IPS-NIHi11 (cell line): ENCODE measurements at places on chromosomes 3 and 15.

DNA sequence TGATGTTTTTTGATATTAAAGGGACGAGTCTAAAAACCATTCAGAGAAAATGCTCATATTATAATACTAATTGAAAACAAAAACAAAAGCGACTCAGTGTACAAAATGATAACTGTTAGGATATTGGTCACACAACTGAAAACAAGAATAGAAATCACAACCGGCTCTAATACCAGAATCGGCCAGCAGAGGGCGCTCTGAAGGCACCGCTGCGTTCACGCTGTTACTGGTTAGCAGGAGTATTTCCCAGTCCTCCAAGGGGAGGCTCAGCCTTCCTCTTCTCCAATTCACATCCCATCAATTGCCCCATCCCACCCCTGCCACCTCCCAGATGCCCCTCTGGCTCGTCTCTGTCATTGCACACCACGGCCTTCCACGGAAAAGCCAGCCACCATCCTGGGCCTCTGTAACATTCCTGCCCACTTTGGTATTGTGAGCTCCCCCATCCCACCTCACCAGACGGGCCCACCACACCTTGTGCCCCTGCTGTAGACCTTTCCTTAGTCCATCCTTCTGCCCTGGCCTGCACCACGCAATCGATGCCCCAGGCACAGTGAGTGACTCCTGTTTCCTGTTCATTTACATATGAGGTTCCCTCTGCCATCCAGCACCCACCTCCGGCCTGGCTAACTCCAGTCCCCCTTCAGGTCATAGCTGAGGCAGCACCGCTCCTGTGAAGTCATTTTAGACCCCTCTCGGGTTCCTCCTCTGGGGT is 8.5 kb downstream of the FAM107A start:
- DNase-seq: peak; percentile 67

- DNase-seq: no peak
Observed at GRCh38 chr15:99708563-99708962, 24.7 kb downstream of the LYSMD4 start.

- DNase-seq: no peak
Observed at GRCh38 chr3:124621498-124621897, 108.8 kb upstream of the UMPS start.

DNA sequence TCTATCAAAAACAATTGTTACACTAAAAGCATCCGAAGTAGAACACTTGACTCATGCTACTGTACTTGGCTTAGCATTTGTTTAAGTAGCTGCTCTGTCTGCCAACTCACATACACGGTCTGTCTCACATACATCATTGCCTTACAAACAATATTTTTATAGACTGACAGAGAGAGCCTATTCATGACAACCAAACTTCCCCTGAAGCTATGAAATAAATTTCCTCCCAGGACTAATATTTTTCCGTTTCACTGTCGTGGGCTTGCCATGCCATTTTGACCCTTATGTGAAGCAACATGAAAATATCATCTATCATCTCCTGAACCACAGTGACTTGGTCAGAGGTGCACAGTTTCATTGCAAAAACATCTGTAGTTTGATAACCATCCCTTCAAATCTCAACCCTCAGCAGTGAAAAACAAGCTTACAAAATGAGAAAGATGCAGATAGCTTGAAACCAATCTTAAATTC is 66.5 kb upstream of the PYGO1 start:
- no peak for DNase-seq

- no peak for DNase-seq
Observed at GRCh38 chr3:4758957-4759656, 220.1 kb upstream of the BHLHE40 start.

DNA sequence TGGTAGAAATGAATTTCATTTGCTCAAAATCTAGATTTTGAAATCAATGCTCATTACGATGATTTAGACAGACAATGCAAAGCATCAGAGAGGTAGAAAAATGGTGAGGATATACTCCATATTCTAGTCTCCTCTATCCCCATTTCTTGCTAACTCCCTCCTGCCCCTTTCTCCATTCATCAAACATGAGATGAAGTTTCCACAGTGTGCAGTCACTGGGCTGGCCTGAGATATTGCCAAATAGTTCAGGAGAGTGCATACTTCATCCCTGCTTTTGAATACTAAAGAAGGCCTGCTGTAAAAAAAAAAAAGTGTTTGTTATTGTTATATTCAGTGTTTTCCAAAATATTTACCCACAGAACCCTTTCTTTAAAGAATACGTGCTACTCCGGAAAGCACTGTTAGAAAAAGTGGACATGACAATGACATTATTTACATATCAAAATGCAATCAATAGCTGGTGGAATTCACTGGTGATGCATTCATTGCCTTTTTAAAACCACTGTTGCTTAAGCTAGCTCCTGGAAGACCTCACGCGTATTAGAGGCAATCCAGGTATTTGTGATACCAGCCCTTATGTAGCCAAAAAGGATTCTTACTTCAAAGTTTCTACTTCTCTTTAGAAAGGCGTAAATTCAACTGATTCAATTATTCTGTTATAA is 247.6 kb upstream of the SOX2 start:
- DNase-seq: no peak

DNA sequence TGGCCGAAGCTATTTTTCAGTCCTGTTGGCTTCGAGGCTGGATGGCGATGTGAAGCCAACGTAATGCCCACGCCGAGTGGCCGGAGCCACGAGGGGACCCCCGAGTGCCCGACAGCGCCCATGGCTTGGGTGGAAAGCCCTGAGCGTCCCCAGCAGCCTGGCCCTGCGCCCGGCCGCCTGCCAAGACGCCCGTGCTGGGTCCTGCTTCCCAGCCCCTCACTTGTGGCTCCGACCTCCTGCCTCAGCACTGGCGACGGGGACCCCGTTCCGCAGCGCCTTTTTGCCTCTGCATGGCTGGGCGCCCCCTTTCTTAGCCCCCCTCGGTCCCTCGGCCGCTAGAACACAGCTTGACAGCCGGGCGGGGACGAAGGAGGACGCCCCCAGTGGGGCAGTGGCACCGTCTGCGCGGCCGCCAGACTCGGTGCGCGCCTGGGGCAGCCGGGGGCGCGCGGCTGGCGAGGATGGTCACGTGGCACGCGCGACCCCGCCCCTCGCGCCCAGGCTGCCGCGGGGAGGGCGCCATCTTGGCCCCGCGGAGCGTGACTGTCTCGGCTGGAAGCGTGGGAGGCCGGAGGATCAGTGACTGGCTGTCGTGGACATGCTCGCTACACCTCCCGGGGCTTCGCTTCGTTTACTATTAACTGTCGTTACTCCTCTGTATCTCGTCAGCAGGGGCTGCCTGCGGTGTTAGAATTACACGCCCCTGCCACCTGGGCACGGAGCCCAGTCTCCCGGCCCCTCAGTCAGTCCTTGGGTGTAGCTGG is 626 bp upstream of the GPR176 start:
- DNase-seq: peak; percentile 91

- DNase-seq: no peak
Observed at GRCh38 chr3:31234145-31234544, 298.6 kb upstream of the STT3B start.

DNA sequence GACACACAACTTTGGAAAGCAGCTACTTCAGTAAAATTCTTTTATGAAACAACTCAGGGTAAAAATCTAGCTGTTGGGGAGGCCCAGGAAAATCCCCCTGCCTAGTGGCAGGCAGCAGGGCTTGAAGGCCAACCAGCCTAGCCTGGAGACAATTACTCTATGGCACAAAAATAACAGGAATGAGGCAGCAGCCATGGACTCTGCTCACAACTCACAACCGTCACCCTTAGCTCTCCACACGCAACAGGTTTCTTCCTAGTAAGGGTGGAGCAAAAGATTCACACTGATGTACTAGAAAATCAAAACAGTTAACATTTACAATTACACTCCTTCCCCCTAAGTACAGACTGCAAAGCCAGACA is 530 bp upstream of the FBXL22 start:
- DNase-seq: no peak

DNA sequence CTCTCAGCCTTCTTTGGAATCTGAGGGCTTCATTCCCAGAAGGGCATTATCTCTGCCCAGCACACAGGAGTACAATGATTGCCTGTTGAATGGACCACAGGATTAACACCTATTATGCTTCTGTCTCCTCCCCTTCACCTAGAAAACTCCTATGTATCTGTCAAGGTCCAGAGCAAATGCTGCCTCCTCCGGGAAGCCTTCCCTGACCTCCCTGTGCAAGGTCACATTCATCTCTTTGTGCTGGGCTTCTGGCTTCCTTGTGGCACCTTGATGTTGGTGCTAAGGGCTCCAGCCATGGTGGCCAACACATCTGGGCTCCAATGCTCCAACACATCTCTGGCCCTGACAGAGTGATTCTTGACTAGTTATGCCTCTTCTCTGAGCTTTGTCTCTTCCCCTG is 49.9 kb upstream of the ATP2B2 start:
- no peak for DNase-seq

- no peak for DNase-seq
Observed at GRCh38 chr15:69156736-69157381, 3.6 kb upstream of the GLCE start.

DNA sequence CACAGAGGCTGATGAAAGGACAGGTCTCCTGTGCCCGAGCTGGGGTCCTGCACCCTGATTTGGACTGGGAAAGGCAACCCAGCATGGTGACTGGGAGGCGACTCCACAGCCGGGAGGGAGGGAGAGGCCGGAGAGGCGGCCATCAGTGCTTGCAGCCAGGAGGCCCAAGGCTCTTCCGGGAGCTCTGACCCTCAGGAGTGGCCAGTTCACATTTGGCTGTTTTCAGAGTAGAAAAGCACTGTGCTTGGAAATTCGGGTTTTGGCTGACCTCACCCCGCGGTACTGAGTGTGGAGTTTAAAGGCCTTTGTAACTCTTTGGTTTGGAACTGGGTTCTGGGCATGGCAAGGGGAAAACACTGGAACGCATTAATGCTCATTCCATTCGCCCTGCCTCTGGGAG is 31.9 kb downstream of the SMAD6 start:
- no peak for DNase-seq

- no peak for DNase-seq
Observed at GRCh38 chr3:15310491-15311370, 21.7 kb downstream of the SH3BP5 start.

DNA sequence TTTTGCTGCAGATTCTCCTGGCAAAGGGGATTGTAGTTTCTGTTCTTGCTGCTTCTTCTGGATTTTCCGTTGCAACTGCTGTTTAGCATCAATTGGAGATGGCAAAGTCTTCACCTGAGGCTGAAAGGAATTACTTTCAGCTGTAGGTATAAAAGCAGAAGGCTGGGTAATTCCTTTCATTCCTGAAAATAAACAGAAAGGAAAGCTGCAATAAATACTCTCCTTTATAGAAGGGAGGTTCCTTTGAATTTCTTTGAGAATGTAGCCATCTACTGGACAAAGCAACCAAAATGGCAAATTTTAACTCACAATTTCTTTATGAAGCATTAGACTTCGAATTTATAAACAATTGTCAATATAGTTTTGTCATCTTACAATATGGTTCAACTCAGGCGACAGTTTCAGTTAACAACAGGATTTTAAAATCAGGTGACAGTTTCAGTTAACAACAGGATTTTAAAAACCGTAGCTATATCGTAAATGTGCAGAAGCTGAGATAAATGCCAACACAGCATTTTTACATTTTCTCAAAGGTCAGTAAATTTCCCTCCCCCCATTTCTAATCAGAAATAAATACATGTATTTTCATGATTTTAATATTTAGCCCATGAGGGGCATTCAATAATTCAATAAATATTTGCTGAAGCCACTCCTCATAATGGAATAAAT is 104.9 kb upstream of the NEDD4 start:
- DNase-seq: no peak

GRCh38 chr3:56051052-56051451 is 417.2 kb downstream of the ERC2 start:
- no peak for DNase-seq

GRCh38 chr3:176009256-176009655 is 1150.1 kb downstream of the NAALADL2 start:
- DNase-seq: no peak

GRCh38 chr3:67635806-67636205 is 18.6 kb downstream of the SUCLG2 start:
- no peak for DNase-seq

- no peak for DNase-seq
Observed at GRCh38 chr3:131388490-131388799, 6.9 kb downstream of the NUDT16 start.

DNA sequence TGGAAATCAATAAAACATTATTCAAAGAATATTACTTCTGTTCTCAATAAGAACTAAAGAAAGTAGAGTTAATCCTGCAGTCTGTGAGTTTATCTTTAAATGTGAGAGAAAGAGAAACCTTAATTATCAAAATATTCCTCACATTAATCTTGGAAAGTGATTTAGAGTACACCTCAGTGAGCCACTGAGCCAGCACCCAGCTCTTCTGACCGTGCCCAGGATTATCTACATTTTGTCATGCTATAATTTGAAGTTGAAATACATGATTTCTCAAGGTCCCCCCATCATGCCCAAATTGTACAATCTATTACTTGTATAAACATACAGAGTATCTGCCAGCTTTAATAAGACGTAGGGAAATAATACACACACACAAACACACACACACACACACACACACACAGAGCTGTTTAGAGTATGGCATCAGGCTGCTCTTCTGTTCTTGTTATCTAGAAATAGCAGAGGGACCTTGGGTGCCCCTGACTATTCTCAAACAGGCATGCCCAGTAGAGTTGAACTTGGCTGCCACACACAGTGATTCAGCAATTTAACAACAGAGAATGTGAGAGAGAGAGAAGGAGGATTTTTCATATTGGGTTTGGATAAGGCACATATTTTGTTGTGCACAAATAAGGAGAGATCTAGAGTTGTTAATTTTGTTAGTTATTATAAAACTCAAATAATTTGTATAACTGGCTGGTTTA is 74.4 kb downstream of the P2RY1 start:
- no peak for DNase-seq

DNA sequence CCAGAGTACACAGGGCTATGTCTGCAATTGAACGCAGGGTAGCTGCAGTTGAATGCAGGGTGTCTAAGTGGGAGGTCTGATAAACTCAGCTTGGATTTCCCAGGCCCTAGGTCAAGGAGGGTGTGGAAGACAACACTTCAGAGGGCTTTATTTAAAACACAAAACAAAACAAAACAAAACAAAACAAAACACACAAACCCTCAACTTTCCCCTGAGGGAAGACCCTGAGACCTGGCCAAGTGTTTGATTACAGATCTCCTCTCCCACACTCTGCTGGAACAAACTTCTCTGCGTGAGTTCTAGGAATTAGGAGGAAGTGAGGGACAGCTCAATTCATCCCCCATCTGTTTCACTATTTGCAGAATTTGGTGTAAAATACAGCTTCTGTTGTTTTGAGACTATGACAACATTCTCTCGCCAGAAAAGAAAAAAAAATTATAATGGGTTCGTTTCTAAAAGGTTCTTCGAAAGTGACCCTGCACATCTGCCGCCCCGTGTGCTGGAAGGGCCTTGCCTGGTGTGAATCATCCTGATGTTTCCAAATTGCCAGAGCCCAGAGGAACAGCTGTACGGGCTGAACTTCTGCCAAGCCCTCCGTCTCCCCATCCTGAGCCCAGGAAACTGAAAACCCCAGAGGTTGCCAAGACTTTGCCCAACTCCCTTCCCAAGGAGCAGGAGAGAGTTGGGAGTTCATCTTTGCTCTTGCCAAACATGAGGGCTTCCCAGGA is 73.3 kb upstream of the RAD18 start:
- DNase-seq: no peak

- no peak for DNase-seq
Observed at GRCh38 chr3:14042680-14043079, 82.0 kb downstream of the CHCHD4 start.
